ENCODE measurements at places on chromosomes 12 and 14.
A peak's percentile ranks its signal among the peaks of the same experiment; 100 is the strongest.

DNA sequence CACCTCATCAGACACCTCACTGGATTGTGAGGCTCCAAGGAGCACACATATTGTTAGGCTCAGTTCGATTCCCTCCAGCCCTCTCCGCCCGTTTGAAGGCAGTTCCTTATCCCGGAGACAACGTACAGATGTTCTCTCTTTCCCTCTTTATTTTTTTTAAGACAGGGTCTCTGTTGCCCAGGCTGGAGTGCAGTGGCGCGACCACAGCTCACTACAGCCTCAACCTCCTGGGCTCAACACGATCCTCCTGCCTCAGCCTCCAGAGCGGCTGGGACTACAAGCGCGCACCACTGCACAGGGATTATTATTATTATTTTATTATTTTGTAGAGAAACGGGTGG, 718 bp upstream of the TROAP start:
- DNase-seq: no peak

DNA sequence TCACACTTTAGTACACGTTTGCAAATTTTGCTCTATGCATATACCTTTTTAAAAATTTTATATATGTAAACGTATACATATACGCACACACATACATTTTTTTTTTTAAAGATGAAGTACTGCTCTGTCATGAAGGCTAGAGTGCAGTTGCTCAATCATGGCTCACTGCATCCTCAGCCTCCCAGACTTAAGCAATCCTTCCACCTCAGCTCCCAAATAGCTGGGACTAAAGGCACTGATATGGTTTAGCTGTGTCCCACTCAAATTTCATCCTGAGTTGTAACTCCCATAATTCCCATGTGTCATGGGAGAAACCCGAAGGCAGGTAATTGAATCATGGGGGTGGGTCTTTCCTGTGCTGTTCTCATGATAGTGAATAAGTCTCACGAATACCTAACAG, 220.8 kb upstream of the CAND1 start:
- no peak for DNase-seq

GRCh38 chr14:100683578-100683977, 43.1 kb upstream of the DLK1 start:
- DNase-seq: no peak

- DNase-seq: no peak
Measured at GRCh38 chr14:38789805-38790204, 313.2 kb downstream of the SEC23A start.

DNA sequence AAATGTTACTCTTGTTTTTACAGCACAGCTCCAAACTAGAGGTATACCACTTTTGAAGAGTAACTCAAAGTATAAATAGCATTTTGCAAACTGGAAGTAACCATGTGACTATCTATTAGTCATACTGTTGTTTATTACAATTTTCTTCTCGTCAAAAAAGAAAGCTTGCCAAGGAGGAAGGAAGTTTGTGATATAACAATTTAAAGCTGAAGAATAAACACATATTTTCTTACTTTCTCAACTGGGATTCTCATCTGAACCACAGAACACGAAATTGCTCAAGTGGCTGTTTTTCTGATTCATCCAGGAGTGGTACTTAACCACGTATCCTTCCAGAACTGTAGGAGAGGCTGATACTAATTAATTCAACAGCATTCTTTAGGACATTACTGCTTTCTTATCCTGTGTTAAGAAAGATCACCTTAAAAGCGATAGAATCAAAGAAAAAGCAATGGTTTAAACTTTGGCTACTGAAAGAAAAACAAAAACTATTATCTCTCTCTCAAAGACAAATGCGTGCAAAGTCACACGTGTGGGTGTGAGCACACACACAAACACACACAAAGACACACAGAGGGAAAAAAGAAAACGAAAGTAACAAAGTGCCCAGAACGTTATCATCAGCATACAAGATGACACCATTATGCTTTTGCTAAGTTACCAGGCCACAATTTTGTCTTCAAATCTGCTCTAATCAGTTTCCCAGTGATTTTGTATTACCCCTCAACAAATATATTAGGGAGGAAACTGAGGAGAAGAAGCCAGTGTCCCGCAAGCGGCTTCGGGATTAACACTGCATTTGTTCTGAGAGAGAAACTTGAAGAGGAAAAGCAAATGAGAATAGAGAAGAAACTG, at the start of gene CLEC2B:
Gene CLEC2B (minus strand): TSS at position 48 of the 855 bp plus-strand sequence.
- DNase-seq: peak; percentile 31

- no peak for DNase-seq
Measured at GRCh38 chr14:92450351-92451070, 63.1 kb upstream of the RIN3 start.

DNA sequence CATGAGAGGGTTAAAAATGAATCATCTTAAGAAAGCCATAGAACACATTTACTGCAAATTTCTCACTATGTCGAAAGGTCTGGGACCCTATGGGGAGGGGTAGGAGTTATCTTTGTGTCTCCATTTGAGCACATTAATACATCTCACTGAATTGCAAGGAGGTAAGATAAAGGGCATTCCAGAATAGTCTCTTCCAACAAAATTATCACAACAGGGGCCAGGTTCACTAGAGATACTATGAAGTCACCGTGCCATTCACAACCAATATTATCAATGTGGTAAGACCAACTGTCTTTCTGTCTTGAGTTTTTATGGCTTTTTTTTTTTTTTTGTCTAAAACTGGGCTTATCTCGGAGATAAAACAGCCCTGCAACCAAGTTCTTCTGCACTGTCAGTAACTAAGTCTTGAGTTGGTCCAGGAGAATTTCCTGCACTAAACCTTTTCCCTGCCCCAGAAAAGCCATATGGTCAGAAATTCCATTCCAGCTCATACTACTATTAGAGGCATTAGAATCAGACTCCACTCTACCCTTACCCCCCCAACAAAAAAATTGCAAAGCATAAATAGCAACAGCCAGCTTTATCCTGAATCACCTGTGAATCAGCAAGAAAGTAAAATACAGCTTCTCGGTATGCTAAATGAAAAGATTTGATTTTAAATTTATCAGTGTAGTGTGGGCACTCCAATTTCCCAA, 79.7 kb downstream of the PTPRR start:
- no peak for DNase-seq

GRCh38 chr12:132614861-132615578, 3.6 kb upstream of the P2RX2 start:
- peak; percentile 78 for DNase-seq

- DNase-seq: no peak
Measured at GRCh38 chr14:33404964-33405574, 466.4 kb downstream of the NPAS3 start.

- DNase-seq: no peak
Measured at GRCh38 chr12:124039276-124039675, 66.3 kb downstream of the ZNF664 start.

GRCh38 chr12:82757656-82758055, 71.0 kb downstream of the TMTC2 start:
- no peak for DNase-seq

- no peak for DNase-seq
Measured at GRCh38 chr12:67086116-67086515, 183.0 kb upstream of the CAND1 start.

GRCh38 chr14:65336191-65336591, 76.3 kb upstream of the FUT8 start:
- DNase-seq: peak; percentile 57

DNA sequence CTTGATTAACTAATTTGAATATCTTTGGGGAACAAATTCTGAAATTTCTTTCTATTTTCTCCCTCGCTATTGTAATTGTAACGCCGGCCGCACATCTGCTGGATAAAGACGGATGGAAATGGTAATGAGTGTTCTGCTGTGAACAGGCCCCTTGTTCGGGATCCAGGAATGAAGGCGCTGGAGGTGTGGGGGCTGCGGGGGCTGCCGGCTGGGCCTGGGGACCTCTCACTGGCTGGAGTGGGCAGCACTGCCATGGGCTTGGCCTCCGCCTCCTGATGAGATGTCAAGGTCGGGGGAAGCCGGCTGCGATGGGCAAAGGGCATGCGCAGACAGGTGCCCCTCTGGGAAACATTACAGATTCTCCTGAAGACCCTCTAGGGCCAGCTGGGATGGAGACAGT, 175.4 kb downstream of the PHETA1 start:
- no peak for DNase-seq

GRCh38 chr14:63663428-63664341, 22.0 kb upstream of the WDR89 start:
- DNase-seq: no peak

GRCh38 chr12:66441905-66442559, 139.7 kb downstream of the HELB start:
- DNase-seq: no peak

DNA sequence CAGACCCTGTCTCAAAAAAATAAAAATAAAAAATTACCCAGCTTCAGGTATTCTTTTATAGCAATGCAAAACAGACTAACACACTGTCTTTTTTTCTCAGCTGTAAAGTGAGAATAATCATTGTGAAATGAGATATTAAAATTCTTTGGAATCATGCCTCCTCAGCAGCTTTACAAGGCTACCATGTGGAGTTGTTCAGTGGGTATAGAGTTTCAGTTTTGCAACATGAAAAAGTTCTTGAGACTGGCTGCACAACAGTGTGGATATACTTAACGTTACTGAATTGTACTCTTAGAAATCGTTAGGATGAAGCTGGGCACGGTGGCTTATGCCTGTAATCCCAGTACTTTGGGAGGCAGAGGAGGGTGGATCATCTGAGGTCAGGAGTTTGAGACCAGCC, 15.7 kb upstream of the MAPKAPK5 start:
- DNase-seq: no peak

- no peak for DNase-seq
Measured at GRCh38 chr12:94055528-94055927, 92.8 kb upstream of the PLXNC1 start.

- DNase-seq: no peak
Measured at GRCh38 chr12:116538076-116538591, 21.0 kb upstream of the MAP1LC3B2 start.

DNA sequence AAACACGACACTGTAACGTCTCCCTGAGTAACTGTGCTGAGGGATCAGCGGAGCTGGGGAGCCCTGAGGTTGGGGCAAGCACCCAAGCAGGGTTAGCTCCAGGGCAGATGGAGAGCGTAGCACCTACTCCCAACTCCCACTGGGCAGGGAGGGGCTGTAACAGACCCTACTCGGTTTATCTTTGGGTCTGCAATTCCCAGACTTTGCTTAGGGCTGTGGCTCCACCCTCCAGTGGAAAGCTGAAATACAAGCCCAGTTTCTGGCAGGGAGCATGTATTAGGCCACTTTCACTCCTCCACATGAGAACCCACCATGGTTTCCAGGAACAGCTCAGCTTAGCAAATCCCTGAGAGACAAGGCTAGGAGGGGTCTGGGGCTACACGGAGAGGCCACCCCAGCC, 17.3 kb upstream of the TC2N start:
- no peak for DNase-seq

GRCh38 chr12:113006641-113007040, 28.3 kb downstream of the OAS2 start:
- DNase-seq: no peak

DNA sequence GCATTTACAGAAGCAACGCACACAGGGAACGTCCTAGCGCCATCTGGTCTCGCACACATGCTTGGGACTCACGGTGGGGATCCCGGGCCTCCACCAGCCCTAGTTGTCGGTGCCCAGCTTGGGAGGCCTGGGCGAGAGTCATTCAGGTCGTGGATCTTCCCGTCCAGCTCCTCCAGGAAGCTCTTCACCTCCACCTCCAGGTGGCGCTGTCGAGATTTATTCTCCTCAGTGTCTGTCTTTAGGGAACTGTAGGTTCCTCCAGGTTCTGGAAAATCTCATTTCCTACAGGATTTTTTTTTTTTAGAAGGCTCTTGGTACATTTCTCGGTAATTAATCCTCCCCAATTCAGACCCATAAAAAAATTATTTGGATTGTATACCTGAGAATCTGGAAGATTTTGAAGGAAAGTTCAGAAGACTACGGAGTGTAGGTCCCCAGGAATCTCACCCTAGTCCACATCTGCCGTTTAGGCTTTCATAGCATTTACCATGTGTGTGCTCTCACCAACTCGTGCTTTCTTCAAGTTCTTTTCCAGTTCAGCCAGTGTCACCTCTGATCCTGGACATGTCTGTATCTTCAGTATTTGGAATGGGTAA, 910.0 kb downstream of the TMEM121 start:
- DNase-seq: peak; percentile 74

DNA sequence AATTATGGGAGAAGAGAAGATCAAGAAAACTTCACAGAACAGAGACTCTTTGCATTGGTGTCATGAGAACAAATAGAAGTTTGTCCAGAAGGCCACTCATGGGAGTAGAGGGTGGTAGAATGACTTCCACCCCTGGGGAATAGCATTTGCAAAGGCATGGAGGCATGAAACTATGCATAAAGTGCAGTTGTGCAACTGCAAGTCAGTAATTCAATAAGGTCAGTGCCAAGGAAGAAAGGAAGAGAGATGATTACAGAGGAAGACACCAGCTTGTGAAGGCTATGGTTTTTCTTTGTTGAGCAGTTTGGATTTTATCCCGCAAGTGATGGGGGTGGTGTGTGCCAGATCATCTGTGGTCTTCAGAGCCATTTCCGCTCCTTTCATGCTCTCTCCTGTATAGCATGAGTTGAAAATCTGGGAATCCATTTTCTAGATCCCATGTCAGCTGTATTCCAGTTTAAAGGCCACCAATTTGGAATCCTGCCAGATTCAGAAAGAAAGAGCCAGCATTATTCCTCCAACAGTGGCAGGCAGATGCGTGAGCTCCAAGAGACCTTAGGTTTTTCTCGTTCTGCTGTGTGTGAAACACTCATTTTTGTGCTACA, 67.6 kb upstream of the GRIN2B start:
- no peak for DNase-seq

DNA sequence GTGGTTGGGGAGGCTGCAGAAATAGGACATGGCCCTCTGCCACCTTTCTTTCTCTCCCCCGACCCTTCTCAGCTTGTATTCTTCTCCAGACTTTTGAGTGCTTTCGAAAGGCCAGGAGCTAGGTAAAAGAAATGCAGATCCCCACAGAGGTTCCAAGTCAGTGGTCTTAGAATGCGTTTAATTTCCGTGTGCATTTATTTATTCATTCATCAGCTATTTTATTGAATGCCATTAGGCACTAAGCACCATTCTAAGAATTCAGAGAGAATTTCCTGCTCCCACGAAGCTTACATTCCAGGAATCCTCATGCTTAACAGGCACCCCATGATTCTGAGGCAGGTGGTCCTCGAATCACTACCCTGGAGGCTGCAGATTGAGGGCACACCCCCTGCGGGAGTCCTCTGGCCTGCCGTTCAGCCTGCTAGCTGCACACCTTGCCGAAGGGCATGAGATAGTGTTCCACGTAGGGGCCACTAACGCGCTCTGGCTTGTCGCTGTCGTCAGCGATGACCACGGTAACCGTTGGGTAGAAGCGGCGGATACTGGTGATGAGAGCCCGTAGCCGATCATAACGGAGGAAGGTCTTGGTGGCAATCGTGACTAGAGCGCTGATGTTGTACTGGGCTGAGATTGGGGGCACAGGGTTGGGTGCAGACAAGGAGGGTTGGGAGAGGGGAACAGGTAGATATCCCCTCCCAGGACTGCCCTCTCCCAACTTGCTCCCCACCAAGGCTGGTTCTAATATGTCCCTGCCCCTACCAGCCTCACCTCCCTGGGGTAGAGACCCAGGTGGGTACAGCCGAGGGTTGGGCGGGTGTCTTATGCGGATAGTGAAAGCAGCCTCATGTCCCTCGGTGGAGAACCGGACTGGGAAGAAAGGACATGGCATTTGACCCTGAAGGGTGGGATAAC, 4.5 kb downstream of the B4GALNT1 start:
- DNase-seq: no peak

GRCh38 chr14:103067231-103067954, 10.0 kb upstream of the CDC42BPB start:
- DNase-seq: no peak

Data from activated naive CD4-positive, alpha-beta T cell treated with anti-CD3 and anti-CD28 coated beads, Interleukin-2, amount 50 U/mL, for 16 hours (primary cell).